ENCODE measurements at places on chromosomes 13 and 19. TPM values are rescaled to one million over a fixed set of nuclear protein-coding genes. Genes with fewer than 3 reads are reported as not detected.

DNA sequence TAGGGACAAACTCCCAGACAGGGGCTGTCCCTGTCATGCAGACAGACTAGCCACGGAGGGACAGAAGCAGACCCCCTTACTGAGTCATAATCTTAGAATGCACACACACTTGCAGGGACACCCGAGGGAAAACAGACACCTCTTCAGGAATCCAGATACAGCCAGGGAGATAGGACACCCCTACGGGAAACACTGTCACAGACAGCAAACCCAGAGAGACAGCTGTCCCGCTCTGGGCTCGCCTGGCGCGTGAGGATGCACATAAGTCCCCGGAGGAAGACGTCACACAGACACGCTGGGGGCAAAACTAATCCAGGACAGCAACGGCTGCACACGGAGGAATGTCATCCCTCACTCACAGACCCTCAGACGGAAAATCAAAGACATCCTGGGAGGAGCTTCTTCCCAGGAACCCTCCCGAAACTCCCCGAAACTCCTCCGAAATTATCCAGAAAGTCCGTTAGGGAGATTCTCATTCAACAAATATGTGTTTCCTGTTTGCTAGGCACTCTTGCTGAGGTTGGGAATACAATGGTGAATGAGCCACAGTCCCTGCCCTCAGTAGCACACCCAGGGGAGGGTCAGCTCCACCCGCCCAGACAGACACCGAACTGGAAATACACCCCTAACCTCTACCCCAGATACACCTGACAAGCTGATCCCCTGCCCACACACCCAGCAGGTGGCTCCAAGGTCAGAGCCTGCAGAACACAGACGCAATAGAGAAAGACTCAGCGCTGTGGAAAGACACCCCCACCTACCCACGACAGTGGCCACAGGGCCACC, 15.2 kb upstream of the TOMM40 start:
- H3K27me3 ChIP-seq: no peaks in the 10 kb centered on the region
- no peak for DNase-seq
- no peak overlapping the region for H3K4me3 ChIP-seq
- no peaks in the 10 kb centered on the region for H3K36me3 ChIP-seq

GRCh38 chr19:48826606-48827020, 9.7 kb downstream of the HSD17B14 start:
- H3K27me3 ChIP-seq: no peaks in the 10 kb centered on the region
- H3K36me3 ChIP-seq: no peaks in the 10 kb centered on the region

DNA sequence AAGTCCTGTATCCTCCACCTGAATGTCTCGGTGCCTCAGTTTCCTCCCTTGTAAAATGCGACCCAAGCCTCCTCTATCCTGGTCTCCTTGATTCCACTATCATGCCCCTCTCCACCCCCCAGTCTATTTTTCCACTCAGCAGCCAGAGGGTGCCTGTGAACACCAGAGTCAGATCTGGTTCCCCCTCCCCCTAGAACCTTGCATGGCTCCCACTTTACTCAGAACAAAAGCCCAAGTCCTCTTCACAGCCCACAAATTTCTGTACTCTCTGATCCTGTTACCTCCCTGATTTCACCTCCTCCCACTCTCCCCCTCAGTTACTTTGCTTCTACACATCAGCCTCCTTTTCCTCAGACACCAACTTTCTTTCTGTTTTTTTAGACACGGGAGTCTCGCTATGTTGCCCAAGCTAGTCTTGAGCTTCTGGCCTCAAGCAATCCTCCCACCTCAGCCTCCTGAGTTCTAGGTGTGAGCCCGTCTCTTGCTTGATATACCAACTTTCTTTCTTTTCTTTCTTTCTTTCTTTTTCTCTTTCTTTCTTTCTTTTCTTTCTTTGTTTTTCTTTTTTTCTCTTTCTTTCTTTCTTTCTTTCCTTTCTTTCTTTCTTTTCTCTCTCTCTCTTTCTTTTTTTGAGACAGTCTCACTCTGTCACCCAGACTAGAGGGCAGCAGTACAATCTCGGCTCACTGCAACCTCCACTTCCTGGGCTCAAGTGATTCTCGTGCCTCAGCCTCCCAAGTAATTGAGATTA, 869 bp downstream of the DAND5 start:
- no peaks in the 10 kb centered on the region for H3K36me3 ChIP-seq
- H3K4me1 ChIP-seq: peaks cover 3% of the 10 kb centered on the region
- no peak overlapping the region for H3K4me3 ChIP-seq
- peaks cover 3% of the 10 kb centered on the region for H3K27me3 ChIP-seq
- H3K27ac ChIP-seq: no peak overlapping the region
- DNase-seq: no peak

The CEACAM21 gene
- total RNA-seq: 41.8 TPM

The TMEM145 gene
- total RNA-seq: 0.37 TPM

Measured in activated CD8-positive, alpha-beta T cell treated with anti-CD3 and anti-CD28 coated beads, Interleukin-2, amount 10 ng/mL, durations not matched to agents 7 days and 5 days (primary cell).